ENCODE measurements at places on chromosomes 1 and 21.

DNA sequence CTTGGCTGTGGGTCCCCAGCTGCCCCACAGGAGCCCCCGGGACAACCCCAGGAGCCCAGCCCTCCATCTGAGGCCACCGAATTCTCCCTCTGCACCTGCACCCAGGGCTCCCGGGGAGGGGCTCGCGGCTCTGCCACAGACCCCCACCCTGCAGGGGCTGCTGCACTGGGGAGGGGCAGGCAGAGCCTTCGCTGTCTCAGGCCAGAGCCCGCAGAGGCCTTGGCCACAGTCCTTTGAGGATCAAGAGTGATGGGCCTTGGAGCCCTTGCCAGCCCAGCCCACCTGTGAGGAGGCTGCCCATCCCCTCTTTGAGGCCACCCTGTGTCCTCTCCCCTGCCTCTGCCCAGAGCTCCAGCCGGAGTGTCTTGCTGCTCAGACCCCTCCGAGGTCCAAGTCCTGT, 6.5 kb downstream of the PERM1 start:
- DNase-seq = no peak

DNA sequence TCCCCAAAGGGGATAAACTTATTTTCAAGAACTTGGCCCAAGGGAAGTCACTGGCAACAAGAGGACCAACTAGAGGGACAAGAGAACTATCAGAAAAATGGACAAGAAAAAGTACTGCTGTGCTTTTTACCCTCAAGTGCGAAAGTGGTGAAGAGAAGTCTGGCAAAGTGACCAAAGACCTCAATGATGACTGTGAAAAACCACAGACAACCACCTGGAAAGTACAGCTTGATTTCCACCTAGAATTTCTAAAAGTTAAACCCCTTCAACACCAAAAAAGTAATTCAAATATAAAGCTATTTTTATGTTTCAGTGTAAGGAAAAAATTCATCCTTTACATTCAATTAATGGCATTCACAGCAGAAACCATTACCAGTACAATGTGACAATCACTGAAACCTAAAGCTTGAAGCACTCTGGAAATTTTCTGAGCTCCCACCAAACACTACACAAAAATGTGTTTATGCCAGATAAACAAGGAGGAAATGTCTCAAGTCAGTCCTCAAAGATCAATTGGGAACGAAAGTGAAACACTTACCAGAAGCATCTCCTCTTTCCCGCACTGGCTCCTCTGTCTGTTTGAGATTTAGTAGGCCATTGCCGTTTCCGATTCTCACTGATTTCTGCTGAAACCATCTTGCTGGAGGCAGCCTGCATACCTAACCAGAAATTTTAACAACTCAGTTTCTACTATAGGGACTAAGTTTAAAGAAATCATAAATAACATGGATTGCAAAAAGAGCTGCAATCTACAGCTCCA, 8.3 kb downstream of the SDE2 start:
- DNase-seq = no peak

DNA sequence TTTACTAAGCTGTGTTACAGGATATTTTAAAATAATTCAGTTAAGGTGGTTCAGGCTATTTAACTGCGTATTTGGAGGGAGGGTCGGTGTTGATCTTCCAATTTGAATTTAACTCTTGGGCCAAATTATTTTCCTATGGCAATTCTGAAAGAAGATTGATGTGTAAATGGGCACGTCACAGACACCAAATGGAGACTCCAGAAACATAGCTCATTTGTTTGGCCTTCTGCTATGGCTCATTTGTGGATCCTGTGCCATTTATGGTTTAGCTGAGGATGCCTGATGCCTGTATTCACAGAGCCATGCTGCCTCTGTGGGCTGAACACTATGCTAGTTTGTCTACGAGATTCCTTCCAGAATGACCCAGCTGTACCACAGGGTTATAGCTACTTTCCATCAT, 70.6 kb downstream of the PTGER3 start:
- no peak for DNase-seq

- DNase-seq = no peak
These were observed 101.4 kb downstream of the PIK3R3 start for GRCh38 chr1:46030876-46031660.

DNA sequence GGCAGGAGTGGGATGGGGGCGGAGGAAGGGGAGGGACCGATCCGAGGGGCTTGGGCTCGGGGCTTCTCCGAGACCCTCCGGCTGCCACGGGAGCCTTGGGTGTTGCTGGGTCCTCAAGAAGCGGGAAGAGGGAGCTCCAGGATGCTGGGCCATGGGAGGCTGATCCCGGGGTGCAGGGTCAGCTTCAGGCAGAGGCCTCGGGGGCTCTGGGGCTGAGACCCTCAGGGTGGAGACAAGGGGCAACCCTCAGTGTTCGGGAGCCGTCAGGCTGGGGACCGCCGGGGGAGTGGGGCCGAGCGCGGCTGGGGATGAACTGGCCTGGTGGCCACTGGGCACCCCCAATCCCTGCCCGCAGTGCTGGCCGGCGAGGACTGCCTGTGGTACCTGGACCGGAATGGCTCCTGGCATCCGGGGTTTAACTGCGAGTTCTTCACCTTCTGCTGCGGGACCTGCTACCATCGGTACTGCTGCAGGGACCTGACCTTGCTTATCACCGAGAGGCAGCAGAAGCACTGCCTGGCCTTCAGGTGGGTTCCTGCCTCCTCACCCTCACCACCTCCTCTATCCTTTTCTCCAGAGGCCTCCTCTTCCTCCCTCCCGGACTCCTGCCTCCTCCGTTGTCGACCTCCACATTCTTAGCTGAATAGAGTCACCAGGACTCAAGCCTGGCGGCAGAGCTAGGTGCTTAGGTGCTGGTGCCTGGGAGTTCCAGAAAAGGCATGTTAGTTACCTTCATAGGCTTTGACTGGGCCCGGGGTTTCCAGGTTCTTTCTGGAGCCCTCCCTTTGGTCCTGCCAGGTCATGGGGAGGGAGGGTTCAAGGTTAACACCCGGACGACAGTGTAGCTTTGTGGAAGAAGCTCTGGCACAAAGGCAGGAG, 631 bp downstream of the SHISA4 start:
- DNase-seq = no peak

DNA sequence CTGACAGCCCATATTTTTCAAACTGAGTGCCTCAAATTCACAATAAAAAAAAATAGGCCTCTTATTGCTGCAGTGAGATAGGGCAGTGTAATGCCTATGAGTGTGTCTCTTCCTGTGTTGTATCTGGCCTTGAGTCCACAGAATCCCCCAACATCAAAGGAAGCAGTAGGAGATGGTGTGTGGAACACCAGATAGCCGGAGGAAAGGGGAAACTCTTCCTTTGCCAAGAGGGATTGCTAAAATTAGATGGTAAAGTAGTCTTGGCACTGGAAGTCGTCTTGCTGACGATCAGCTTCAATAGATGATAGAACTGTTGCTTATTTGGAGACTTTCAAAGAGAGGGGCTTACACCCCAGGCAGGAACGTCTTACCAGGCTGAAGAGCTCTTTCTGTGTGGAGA, 51.8 kb downstream of the RUNX1 start:
- no peak for DNase-seq

GRCh38 chr1:28864695-28865094, 49.7 kb upstream of the EPB41 start:
- DNase-seq = peak; percentile 75

DNA sequence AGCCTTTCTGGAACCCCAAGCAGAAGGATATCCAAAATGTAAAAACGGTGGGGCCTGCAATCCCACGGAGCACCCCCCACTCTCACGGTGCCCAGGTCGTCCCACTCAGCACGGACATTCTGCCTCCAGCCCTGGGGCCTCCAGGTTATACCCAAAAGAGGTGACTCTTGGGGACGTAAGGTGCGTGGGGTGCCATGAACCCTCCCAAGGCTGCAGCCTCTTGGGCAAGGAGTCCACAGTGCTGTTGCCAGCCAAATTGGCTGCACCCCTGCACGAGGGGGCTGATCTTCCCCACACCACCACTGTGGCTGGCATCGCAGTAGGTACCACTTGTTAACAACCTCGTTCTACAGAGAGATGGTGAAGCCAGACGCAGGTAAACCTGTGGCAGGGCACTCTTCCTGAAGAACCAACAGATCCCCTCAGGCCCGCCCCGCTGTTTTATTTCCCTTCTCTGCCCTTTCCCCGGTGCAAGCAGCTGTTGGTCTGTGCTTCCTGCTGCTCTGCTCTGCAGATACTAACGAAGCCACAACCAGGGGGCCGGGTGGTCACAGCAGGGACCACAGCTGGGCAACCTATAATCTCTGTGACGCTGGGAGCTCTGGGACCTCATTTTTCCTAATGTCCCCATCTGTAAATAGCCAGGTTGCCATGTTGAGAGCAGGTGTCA, 8.7 kb downstream of the TFF3 start:
- DNase-seq = no peak

- DNase-seq = no peak
These were observed 129.0 kb downstream of the LYPLAL1 start for GRCh38 chr1:219302697-219303096.

DNA sequence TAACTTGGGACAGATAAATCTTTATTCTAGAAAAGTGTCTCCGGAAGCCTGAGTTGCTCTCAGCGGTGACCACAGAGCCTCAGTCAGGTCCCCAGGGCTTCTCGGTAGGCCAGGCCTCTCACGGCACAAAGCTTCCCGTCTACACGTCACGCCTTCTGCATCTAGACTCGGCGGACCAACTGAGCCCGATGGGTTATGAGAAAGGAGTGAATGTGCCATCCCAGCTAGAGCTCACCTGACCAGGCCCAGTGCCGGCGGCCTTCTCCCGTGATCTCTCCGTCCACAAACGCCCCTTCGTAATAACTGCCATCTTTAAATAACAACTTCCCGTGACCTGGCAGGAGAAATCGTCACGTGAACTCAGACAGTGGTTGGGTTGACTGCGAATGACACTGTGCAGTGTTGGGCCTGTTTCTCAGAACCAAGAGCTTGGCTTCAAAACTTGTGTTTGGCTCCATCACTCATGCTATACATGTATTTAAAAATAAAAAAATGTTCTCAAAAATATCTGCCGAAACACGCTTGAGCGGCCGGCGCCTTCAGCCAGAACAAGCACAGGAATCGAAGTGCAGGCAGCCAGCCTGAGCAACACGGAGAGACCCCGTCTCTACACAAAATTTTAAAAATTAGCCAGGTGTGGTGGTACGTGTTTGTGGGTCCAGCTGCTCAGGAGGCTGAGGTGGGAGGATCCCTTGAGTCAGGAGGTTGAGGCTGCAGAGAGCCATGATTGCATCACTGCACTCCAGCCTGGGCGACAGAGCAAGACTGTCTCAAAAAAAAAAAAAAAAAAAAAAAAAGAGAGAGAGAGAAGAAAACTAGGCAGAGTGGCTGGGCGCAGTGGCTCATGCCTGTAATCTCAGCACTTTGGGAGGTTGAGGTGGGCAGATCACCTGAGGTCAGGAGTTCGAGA, 3.1 kb downstream of the MORN1 start:
- no peak for DNase-seq

DNA sequence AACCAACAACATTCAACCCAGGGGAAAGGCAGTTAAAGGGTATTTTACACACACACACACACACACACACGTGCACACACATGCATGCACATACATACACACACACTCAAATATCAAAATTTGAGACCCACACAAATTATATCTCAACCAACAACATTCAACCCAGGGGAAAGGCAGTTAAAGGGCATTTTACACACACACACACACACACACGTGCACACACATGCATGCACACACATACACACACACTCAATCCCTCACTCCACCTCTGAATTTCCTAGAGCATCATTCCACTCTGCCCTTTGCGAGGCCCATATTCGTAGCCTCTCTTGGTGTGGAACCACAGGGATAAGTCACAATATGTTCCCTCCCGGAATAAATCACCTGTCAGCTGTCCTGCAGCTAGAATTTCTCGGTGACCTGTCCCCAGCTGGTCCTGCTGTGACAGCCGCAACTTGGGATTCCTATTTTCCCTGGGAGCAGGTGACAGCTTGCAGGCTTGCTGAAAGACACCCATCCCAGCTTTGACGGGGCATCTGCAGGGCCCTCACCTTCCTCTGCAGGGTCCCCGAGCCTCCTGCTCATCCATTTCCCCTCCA, 122.7 kb downstream of the PSMG1 start:
- DNase-seq = no peak

DNA sequence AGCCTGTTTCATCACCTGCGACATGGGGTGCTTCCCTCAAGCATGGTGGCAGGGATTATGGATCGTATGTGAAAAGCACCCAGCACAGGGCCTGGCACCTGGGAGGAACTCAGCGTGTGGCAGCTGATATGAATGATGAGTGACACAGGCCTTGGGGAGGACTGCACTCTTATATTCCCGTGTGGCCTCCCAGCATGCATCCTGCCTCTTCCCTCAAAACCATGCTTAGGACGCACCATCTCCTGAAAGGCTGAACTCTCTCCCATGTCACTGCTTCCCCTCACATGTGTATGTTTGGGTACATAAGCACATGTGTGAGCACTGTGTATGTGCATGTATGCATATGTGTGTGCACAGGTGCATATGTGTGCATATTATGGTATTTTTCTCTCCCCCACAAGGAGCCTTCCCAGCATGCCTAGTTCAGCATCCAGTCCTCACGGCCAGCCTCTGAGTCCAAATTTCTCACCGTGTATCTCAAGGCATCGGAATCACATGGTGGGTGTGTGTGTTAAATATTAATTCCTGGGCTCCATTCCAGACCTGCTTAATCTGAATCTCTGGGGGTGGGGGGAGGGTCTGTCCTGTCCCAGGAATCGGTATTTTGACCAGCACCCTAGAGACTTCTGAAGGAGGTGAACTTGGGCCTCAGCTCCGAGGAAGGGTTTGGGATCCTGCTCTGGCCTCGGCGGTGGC, 12.8 kb downstream of the MYOM3 start:
- no peak for DNase-seq

- no peak for DNase-seq
These were observed 64.8 kb downstream of the TSEN15 start for GRCh38 chr1:184116287-184116686.

DNA sequence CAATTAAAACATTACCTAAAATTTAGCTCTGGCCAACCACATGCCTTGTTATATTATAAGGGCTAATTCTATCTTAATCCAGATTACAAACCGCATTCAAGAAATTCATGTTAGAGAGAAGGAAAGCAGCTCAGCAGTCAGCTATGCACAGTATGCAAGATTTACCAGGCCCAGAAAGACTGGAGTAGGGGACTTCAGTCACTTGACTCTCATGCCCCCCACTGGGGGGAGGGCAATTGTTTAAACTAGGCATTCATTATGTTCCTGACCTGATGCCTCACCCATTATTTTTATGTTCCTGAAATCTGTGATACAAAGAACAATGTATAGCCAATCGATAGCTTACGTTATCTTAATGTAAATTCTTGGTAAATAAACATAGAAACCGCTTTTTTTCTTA, 96.9 kb downstream of the ZNF644 start:
- DNase-seq = no peak

DNA sequence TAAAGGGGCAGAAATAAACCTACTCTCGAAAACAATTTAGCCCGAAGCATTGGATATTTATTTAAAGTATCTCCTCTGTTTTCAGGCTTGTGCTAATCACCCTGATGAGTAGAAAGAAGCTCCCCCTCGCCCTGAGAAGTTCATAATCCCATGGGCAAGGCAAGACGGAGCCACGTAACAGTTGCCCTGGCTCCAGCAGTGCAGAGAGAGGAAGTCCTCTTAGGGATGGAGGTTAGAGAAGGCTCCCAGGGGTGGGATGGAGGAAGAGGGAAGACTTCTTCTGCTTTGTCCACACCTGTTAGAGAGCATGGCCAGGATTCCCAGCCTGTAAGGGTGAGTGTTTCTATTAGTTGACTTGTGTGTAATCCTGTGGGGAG, 3.4 kb upstream of the GPR25 start:
- no peak for DNase-seq

Measured in DMS 273 treated with DMSO at 0.1 percent for 48 hours (cell line).